ENCODE measurements at places on chromosomes 4 and X.

DNA sequence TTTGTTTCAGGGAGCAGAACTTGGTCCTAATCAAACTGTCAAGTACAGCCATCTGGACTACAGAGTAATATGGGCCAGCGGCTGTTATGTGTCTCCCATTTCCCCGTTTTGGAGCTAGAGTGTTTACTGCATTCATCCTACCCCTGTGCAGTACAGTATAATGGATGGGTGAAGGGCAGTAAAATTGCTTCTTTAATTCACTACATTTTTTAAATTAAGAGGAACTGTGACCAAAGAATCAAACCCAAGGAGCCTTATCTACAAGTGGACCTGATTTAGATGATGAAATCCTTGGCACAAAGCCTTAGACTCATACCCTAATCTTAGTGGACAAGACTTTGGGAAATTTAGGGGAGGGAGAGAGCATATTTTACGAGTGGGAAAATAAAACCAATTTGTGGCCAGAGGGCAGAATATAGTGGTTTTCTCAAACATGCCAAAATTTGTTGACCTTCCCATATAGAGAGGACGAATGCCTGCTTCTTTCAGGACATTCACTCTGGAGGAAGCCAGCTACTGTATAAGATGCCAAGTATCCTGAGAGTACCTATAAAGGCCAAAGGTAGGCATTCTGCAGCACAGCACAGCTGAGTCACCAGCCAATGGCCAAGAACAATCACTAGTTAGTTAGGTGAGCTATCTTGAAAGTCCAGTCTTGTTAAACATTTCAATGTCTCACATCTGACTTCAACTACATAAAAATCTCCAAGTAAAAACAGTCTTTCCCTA is 253.8 kb upstream of the KCNIP4 start:
- DNase-seq, result no peak

DNA sequence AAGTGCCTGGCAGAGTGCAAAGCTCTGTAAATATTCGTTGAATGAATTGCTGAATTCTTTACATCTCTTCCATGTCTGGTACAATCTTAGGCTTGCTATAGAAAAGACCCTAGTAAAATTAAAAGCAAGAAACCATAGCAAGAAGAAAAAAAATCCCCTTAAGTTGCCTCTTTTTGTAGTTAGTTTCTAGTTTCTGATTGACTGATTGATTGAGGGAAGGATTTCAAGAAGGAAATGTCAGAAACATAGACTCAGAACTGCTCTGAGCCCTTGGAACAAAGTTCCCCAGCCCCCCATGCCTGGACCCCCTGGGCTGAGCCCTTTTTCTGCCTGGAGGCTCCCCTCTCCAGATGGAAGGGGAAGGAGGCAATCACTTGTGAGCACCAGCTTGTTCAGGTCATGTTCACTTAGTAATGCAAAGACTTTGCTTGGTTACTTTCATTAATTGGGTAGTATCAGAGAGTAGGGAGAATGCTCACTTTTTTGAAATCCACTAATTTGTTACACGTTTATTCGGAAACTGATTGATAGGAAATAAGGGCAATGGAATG is 35.6 kb downstream of the DAPP1 start:
- no peak for DNase-seq

DNA sequence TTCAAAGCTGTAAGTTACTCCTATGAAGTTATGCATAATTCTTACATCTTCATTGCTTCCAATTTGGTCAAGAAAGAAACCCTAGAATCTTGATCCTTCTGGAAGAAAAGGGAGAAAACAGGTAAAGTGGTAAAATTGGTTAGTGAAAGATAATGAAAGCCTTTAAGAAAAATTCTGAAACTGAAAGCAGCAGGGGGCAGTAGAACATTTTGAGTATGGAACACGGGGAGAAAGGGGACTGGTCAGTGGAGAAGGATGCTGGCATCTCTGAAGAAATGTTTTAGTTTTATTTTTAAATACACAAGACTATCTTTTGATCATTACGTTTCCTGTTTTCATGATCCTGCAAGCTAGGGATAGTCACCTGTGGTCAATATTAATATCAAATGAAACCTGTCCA is 54.3 kb downstream of the SLIT2 start:
- no peak for DNase-seq

- no peak for DNase-seq
Observed at GRCh38 chr4:88008122-88008742, 797 bp downstream of the PKD2 start.

DNA sequence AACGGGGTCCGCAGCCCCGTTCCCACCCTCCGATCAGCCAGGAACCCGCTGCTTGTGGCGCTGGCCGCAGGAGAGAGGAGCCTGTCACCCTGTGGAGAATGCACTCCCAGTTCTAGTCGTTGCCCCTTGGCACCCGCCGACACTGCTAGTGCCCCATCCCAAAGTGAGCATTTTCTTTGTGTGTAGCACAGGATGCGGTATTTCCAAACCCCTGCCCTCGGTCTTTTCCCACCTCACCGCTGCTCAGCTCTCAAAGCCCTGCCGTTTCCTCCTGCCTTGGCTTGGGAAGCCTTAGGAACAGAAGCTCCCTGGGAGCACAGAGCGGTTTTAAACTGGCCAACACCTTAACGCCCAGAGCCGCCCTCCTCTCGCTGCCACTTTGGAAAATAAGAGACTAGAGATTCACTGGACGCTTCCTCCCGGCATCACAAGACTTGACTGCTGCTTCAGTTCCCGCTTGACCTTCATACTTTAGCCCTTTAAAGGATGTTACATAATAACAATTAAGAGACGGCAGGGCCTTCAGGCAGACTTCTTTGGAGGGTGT is 772 bp downstream of the CYP4V2 start:
- DNase-seq, result no peak

GRCh38 chrX:118455013-118455412 is 40.6 kb upstream of the DOCK11 start:
- DNase-seq, result no peak

DNA sequence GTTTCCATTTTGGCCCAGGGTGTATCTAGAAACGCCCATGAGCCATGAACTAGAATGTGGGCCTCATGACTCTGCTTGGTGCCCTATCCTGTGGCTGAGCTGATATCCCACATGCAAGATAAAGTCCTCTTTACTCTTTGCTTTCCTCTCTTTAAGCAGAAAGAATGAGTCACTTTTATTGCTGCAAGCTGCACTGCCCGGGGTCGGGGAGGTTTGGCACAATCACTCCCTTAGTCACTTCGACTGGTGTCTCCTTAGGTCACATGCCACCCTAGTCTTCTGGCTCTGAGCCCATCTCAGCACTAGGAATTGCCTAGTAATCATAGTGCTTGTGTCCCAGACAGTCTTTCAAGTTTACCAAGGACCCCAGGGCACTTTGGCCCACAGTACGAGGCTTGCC is 75.1 kb upstream of the CXorf66 start:
- no peak for DNase-seq
